Kasumi-1 (cell line): ENCODE measurements at places on chromosomes 2 and 18.

GRCh38 chr2:228180181-228181097 lies 1.0 kb downstream of the SPHKAP start:
- DNase-seq: no peak

DNA sequence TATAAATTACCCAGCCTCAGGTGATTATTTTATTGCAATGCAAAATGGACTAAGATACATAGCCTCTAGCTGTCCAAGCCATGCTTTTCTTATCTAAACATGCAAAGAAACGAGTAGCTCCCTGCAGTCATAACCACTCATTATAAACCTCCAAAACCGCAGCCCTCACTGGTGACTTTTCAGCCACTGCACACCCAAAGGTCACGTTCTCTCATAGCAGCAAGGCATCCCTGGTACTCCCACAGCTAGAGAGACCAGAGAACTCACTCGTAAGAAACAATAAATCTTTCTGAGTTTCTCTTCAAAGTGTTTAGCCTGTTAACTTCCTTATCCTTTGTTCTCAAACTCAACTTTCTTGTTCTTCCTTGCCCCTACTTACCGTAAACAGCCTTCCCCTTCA lies 28.5 kb upstream of the RALBP1 start:
- no peak for DNase-seq

GRCh38 chr2:1770566-1771380 lies 26.5 kb upstream of the PXDN start:
- DNase-seq: no peak

DNA sequence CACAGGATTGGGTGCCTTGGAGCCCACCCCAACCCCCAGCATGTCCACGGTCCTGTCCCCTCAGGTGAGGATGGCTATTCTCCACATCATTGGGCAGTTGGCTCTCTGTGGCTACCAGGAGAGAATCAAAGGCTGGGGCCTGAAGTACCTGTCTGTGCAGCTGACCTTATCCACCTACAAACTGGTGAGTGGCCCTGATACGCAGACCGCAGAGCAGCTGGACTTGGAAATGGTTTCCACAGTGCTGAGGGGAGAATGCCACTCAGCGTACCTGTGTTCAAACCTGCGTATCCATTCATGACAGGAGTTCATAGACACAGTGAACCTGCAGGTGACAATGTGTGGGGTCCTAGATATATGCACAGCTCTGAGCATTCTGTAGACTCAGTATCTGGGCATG lies 21.6 kb downstream of the MROH2A start:
- DNase-seq: no peak

GRCh38 chr2:237766340-237766739 lies 32.2 kb upstream of the RBM44 start:
- no peak for DNase-seq

DNA sequence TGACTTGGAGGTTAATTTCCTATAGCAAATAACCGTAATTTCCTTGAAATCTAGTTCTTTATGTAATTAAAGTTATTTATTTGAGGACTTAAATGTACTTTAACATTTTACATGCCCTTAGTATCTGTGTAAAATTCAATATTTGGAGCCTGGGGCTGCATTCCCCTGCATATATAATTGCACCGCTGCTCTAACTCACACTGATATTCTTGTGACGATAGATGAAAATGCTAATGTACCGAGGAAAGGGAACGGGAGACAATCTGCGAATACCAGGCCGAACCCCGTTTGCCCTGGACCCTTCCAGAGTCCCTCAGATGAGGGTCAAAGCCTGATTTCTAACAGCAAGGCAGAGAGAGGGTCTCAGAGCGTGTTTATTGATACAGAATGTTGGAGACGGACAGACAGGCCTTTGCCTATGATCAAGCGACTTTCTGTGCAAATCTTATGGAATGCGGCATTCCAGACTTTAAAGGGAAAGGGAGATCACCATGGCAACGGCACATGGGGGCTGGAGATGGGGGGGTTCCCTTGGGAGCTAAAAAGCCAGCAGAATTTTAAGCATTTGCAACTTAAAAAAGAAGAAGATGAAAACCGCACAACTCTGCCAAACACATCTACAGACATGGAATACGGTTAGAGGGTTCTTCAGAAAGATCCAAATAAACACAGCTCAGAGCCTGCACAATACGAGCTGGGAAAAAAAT lies 57.6 kb upstream of the TWIST2 start:
- no peak for DNase-seq

GRCh38 chr2:178450774-178451525 lies at the start of the genes PJVK and PRKRA:
TSS of gene PJVK (plus strand) at chr2:178451378. CDS start at chr2:178453410, 2,032 bp downstream.
TSS of gene PRKRA (minus strand) at chr2:178451175. CDS start at chr2:178451030, 145 bp downstream.
- DNase-seq: peak; percentile 97

- no peak for DNase-seq
Measured at GRCh38 chr18:80202264-80202998, 44.9 kb downstream of the PARD6G start.

DNA sequence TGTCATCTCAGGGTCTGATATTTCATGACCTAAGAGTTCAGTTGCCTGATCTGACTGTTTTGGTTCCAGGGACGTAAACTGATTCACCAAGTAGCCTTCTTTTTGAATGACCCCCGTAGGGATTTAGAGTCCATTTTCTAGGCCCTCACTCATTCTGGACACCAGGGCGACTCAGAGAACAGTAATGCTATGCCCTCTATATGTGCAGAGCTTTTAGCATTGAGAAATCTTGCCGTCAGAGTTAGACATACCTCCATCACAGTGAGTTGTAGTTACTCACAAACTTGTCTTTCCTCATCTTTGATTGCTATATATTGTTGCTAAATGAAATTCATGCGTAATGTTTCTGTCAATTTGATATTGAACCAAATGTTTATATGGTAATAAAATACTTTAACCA lies 92.3 kb downstream of the OSBPL6 start:
- no peak for DNase-seq

- no peak for DNase-seq
Measured at GRCh38 chr18:62323483-62324180, 1.5 kb upstream of the TNFRSF11A start.

- no peak for DNase-seq
Measured at GRCh38 chr2:198880421-198880820, 577.3 kb downstream of the SATB2 start.

DNA sequence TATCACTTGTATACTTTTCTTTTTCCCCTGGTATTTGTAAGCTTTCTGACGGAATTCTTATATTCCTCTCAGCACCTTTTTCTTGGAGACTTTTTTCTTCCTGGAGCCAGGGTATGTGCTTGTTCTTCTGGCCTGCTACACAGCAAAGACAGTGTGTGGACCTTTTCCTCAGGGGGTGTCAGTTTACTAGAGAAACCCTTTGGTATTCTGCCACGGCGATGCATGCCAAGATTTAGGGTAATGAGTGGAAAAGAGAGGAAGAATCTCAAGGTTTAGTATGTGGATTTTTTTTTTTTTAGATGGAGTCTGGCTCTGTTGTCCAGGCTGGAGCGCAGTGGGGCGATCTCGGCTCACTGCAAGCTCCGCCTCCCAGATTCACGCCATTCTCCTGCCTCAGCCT lies 152.2 kb downstream of the PHLPP1 start:
- no peak for DNase-seq

DNA sequence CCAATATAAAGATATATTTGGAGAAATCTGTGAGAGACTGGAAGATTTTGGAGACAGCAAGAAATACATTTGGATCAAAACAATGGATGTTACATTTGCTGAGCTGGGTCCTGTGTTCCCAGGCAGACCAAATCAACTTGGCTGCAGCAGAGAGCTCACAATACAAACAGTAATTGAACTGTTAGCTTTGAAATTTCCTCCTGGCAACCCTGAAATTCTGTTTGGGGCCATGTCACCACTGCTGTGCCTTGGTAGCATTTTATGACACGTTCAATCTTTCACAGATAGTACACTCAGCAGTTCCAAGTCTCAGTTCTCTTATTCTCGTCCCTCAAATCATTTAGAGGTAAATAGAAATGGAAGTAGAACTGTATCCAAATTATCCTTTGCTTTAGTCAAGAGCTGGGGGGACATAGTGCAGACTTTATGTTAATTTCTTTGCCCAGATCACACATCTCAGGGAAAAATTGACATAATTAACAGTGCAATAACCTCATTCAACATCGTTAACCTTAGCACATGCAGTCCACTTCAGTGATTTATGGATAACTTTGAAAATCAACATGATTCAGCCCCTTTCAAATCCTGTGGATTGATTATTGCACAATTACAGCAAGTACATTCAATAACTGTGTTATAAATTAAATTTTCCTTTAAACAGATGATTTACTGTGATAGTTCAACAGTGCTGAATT lies 277.4 kb upstream of the MC4R start:
- no peak for DNase-seq

DNA sequence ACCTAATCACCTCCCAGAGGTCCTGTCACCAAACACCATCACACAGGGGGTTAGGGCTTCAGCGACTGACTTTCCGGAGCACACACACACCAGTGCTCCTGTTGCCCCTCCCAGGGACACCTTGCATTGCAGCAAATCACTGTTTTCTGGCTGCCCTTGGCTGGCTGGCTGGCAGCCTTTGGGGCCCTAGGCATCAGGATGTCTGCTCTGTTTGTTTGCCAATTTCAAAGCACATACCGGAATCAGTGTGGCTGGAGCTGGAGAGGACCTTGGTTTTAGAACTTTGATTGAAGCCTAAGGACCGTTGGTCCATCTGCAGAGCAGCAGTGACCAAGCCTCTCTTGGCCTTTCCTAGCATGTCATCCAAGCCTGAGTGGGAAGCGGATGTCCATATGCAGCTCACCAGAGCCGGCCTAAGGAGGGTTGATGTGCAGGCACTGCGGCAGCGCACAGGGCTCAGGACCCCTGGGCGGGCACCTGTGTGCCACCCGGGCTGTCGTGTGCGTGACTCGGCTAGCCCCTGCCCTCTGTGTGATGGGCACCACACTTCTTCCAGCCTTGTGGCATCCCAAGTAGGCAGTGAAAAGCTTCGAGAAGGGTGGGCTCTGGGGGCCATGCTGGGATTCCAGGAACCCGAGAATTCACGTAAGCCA lies 62.1 kb downstream of the GBX2 start:
- DNase-seq: no peak

- no peak for DNase-seq
Measured at GRCh38 chr18:57409650-57410049, 25.5 kb upstream of the ONECUT2 start.

GRCh38 chr2:180722551-180723239 lies 257.7 kb upstream of the UBE2E3 start:
- DNase-seq: no peak

GRCh38 chr2:171346723-171347557 lies 86.8 kb downstream of the METTL8 start:
- DNase-seq: peak; percentile 85

DNA sequence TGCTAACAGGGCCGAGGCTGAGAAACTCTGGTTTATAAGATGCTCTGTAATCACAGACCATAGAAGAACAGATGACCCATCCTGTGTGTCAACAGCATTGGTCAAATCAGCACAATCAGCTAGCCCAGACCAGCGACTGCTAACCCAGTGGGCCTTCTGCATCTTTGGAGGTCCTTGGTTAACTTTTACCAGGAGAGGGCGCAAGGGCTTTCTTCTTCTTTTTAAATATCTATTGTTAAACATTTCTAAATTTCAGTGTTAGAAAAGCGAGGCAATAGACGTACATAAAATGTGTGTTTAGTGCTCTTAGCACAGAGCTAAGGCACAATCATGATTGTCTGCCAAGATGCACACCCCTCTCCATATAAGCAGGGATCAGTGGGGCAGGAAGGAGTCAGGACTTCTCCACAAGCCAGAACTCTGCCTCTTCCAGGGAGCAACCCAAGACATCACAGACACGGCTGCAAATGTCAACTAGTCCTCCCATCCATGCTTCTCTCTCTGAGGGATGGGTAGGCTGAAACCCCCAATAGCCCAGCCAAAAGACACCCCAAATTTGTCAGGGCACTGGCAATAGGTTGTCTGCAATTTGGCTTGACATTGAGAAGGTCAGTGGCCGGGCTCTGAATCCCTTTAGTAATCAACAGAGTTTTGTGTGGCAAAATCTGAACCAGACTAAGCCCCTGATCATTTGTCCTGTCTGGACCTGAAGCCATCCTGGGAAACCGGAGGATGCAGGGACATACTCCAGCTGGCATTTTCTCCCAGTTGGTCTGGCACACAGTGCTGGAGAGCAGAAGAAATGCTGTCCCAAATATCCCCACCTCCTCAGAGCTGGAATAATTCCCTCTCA lies 188.2 kb downstream of the BCL2 start:
- DNase-seq: peak; percentile 46

- DNase-seq: no peak
Measured at GRCh38 chr2:134335601-134336000, 81.7 kb downstream of the MGAT5 start.

DNA sequence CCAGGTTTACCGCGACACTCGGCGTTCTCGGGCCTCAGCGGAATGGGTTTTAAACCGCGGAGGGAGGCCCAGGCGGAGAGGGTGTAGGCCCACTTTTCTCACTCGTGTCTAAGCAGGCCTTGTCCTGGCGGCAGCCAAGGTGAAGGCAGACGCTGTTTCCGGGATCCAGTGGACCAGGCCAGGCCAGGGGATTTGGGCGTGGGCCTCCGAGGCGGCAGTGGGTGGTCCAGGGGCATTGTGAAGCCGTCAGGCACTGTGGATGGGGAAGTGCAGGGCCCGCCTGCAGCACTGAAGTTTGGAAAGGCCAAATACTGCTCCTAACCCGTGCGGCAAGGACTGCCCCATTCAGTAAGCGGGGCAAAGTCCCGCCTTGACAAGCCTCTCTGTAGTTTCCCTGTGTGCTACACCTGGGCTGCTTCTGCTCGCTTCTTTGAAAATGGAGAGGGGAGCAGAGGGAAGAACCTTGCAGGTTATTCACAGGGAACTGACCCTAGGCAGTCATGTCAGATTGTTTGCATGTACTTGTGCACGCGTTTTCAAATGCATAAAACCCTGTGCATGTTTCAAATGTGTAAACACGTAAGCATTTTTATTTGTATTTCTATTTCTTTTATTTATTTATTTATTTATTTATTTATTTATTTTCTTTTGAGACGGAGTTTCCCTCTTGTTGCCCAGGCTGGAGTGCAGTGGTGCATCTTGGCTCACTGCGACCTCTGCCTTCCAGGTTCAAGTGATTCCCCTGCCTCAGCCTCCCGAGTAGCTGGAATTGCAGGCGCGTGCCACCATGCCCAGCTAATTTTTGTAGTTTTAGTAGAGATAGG lies 7.5 kb upstream of the DLX2 start:
- DNase-seq: no peak

DNA sequence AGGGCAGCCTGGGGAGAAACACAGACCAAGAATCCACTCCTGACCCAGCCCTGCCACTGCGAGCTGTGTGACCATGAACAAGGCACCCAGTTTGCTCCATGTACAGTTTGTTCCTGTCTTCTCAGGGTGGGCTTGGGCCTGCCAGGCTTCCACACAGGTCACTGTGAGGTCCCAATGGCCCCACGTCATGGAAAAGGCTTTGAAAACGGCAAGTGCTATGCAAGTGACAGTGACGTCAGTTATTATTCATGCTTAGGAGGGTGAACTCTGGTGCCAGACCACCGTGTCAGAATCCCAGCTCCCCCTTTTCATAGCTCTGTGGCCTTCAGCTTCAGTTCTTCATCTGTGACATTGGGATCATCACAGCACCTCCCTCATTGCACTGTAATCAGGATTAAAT lies 87.1 kb downstream of the TNS1 start:
- DNase-seq: no peak

GRCh38 chr2:31563273-31563839 lies 17.4 kb downstream of the SRD5A2 start:
- DNase-seq: no peak

- no peak for DNase-seq
Measured at GRCh38 chr18:36085195-36085594, 17.8 kb upstream of the RPRD1A start.

- no peak for DNase-seq
Measured at GRCh38 chr2:48469731-48470130, 60.2 kb upstream of the STON1 start.

- DNase-seq: no peak
Measured at GRCh38 chr2:56981554-56981953, 797.8 kb downstream of the CCDC85A start.

- DNase-seq: no peak
Measured at GRCh38 chr2:105934467-105934866, 189.8 kb downstream of the NCK2 start.
